IPS DF 19.7 (cell line): ENCODE measurements at places on chromosomes 6 and 20.

DNA sequence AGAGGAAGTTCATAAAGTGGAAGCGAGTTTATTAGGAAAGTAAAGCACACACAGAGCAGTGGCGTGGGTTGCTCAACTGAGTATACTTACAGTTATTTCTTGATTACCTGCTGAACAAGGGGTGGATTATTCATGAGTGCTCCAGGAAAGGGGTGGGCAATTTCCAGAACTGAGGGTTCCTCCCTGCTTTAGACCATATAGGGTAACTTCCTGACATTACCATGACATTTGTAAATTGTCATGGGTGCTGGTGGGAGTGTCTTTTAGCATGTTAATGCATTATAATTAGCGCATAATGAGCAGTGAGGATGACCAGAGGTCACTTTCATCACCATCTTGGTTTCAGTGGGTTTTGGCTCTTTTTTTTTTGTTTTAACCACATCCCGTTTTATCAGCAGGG, 29.8 kb downstream of the PDYN start:
- no peak for DNase-seq

GRCh38 chr6:16712931-16713484, 48.3 kb downstream of the ATXN1 start:
- no peak for DNase-seq

GRCh38 chr6:125392682-125393081, 90.9 kb upstream of the HDDC2 start:
- no peak for DNase-seq

GRCh38 chr20:44435630-44436335, 39.9 kb upstream of the TTPAL start:
- no peak for DNase-seq

DNA sequence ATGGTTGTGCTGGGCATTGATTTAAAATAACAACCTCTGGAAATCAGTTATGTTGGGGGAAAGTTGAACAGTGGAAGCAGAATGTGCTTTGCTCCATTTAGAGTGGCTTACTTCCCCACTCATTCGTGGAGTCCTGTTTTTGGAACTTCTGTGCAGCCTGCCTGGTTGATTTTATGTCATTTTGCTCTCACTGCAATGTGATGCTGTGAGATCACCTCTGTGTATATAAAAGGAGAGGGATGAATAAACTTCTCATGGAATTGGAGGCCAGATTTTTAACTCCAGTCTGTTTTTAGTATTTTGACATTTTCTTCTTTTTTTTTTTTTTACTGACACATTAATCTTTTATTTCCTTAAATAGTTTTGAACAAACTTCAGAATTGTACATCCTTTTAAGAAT, 139.0 kb downstream of the FNDC1 start:
- no peak for DNase-seq

- DNase-seq = no peak
These were observed 34.9 kb downstream of the ANGPT4 start for GRCh38 chr20:881051-881782.

GRCh38 chr20:58046311-58046710, 182.1 kb downstream of the ANKRD60 start:
- no peak for DNase-seq

- no peak for DNase-seq
These were observed 537 bp downstream of the TCP1 start for GRCh38 chr6:159788753-159789376.

- DNase-seq = no peak
These were observed 122.2 kb downstream of the RFPL4B start for GRCh38 chr6:112469306-112469705.

DNA sequence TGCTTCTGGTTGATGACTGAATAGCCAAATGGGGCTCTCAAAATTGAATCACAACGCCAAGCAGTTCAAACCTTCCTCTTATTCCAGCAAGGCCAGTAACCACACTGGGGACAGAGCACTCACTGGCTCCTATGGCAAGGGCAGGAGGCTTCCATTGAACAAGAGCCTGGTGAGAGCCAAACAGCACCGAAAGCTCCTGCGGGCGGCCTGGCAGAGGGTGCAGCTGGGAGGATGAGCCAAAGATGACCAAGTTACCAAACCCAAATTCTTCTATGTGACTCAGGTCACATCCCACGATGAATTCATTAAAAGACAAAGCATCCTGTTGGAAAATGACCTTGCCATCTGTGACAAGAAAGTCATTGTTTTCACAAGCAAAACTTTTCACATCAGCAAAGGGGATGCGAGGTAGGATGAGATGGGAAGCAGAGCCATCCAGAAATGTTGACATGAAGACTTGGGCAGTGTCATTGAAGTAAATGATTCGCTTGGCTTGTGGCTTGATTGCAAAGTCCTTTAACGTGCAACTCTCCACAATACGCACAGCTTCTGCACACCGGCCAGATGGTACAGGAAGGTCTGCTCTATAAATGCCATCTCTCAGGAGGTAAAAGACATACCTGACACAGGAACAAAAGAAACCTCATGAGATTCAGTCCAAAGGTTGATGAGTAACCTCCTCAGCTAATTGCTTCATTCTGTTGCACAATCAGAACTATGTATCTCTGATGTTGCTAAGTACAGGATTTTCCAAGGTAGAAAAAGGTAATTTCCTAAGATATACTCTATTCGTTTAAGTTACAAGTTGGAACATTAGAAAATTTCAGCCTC, 36.3 kb downstream of the ROS1 start:
- DNase-seq = no peak

DNA sequence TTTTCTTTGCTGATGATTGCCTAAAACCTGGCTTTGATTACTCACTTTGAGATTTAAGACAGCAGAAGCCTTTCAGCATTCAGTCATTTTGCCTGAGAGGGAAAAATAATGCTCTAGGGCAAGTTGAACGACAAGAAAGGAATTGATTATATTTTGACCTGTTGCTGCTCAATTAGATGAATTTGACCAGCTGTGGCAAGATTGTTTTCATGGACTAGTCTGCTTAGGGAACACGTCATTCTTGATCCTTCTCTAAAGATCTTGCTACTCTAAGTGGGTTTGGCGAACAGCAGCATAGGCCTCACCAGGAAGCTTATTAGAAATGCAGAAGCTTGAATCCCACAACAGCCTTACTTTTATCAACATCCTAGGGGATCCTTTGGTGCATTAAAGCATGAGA, 59.7 kb upstream of the PHACTR1 start:
- no peak for DNase-seq

GRCh38 chr6:100353276-100354015, 111.3 kb downstream of the SIM1 start:
- DNase-seq = no peak

DNA sequence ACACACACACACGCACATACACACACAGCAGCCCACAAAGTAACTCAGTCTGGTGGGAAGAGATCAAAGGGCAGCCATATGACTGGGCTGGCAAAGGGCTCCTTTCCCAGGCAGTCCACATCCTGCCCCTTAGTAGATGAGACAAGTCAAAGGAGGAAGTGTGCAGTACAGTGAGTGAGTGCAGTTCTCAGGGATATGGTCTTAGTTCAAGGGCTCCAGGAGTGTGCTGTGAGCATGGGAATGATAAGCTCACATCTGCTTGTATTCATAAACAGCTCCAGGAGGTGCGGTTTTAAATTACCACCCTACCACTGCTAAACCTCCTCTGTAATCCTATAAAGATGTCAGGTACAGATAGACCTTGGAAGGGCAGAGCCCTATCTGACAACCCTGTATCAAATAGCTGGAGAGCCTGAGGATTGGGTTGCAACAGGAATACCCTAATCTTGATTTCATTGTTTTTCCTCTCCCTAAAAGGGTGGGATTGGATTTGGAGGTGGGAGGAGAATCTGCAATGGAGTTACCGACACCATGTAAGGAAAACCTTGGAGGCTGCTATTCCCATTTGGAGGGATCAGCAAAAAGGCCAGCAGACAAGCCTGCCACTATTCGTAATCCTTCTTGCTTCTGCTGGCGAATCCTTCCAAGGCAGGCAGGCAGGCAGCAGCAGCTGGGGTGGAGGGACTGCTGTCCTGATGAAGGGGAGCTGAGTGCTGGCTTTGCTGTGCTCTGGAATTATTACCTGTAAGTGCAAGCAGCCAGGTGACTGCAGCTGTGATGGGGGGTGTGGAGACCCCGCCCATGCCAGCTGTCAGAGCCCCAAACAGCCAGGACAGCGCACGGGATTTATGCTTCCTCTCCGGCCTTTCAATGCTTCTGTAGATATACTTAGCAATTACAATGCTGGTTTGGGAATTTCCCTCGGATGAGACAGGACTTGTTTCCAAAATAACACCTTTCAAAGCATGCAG, 342.7 kb downstream of the PRL start:
- DNase-seq = no peak

GRCh38 chr20:43681991-43682410, 15.1 kb downstream of the MYBL2 start:
- no peak for DNase-seq

- DNase-seq = no peak
These were observed 13.3 kb downstream of the DUSP22 start for GRCh38 chr6:305371-306206.

DNA sequence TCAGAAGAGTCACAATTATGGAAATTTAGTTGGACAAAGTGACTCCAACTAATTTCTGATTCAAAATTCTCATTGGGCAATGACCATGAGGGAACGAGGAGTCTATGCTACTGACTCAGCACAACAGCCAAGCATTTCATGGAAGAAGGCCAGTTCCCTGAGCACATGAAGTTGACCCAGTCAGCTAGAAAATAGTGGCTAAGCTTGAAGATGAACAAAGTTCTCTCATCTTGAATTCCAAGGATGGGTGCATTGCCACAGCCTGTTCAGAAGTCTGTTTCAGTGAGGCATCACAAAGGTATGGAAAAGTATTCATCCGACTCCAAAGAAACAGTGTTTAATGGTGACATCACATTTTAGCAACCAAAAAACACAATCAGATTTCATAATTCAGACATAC, 676.9 kb downstream of the HACE1 start:
- no peak for DNase-seq

DNA sequence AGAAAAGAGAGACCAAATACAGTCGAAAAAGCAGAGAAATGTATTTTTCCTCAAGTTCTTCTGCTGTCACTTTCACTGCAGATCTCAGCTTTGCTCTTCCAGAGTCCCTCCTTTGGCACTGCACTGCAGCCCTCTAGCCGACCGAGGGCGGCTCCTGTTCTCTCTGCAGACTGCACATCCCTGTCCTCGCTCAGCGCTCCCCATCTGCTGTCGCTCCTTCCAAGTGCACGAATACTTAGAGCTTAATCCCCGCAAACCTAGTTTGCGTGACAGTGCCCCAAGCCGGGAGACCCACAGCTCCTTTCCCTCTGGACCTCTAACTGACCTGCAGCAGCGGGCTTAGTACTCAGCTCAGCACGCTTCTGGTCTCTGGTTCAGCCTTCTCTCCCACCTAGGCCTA, 15.2 kb downstream of the RPP21 start:
- DNase-seq = no peak

- no peak for DNase-seq
These were observed 69.6 kb upstream of the FOXA2 start for GRCh38 chr20:22653658-22654642.

GRCh38 chr20:54184904-54185626, 11.3 kb upstream of the CYP24A1 start:
- no peak for DNase-seq

DNA sequence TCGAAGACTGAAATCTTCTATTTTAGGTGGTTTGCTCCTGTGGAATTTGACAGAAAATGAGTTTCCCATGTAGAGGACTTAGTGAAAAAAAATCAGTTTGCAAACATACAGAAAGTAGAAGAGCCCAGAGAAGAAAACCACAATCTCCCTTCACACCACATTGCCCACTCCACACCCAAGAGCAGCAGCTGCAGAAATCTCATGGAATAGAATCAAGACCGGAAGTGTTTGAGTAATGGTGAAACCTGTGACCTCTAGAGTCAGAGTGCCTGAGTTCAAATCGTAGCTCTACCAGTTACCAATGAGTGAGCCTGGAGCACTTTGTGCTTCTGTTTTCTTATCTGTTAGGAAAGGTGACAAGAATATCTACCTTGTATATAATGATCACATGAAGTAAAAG, 4.6 kb downstream of the SIRPG start:
- no peak for DNase-seq

DNA sequence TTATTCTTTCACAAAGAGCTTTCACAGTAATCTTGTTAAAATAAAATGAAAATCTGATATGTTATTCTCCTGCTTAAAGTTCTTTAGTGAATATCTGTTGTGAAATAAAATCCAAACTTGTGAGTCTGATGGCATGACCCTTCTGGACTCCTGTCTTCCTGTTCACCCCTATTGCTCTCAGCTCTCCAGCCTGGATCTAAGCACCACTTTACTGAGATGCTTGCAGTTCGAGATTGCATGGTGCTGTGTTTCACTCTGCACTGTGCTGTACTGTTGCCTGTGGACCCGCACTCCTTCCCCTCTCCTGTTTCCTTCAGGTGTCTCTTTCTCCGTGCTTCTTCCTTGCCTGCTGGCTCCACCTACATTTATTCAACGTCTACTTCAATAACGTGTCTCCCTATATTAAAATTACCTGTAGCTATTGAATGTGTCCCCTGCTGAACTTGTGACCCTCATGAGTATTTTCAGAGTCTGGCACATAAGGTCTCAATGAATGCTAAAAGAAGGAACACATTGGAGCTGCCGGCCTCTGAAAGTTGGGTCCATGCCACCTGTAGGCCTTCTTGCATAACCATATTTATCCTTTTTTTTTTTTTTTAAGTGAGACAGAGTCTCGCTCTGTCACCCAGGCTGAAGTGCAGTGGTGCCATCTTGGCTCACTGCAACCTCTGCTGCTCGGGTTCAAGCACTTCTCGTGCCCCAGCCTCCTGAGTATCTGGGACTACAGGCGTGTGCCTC, 100.1 kb downstream of the ARID1B start:
- no peak for DNase-seq

- no peak for DNase-seq
These were observed 94.6 kb downstream of the BANF2 start for GRCh38 chr20:17794400-17794799.

- DNase-seq = no peak
These were observed 2.2 kb downstream of the LEMD2 start for GRCh38 chr6:33786736-33787135.

DNA sequence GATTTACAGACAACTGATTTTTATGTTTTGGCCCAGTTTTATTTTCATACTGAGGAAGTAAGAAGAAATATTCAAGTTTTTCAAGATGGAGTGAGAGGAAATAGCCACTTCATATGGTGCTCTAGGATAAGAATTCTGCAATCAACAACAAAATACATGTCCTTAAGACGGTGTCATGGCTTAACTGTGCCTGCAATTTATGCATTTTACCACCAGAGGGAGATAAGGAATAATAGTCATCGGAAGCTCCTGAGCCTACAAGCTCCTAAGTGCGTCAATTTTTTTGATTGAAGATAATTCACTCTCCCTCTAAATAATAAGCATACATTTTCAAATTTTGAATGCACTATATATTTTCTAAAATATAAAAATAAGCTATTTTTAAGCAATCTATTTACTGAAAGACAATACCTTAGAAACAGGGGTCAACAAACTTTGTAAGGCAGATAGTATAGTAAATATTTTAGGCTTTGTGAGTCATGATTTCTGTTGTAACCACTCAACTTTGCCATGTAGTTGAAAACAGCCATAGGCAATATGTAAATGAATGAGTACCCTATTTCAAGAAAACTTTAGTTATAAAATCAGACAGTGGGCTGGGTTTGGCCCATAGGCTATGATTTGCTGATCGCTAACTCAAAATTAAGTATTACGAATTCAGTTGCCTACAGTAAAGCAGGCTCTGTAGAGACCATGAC, 230.9 kb upstream of the DTNBP1 start:
- peak; percentile 61 for DNase-seq
